ENCODE measurements at places on chromosomes 16 and 17.

GRCh38 chr16:14613991-14614390, 16.1 kb downstream of the PARN start:
- DNase-seq = no peak

DNA sequence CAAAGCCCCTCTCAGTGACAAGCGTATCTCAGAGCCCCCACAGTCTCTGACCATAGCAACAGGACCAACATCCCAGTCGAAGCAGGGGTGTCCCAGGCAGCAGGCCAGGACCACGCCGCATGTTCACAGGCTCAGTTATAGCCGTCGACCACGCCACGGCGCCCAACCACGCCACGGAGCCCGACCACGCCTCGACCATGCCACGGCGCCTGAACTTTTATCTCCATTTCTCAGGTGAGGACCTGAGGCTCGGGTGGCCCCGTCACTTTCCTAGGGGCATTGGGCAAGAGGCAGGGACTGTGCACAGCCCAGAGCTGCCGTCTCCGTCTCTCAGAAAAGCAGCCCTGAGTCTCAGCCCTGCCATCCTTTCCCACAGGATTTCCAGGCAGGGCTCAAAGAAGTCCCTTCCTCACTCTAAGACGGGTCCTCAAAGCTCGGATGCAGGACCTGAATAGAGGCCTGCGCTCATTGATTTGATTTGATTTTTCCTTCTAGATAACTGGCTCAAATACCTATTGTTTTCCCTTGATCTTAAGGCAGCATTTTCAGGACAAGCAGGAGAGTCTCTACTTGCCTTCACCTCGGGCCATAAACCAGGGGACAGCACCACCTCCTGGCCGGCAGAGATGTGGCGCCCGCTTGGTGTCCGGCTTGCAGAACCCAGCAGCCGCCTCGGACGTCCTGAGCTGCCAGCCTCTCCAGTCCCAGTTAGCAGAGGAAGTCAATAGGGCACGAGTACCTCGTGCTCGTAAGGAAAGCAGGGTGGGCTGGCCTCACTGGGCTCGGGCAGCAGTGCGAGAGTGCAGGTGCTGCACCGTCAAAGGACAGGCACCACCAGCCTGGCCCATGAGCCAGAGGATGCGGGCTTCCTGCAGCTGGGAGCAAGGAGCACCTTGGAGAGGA, 38.8 kb downstream of the C16orf95 start:
- peak; percentile 13 for DNase-seq

DNA sequence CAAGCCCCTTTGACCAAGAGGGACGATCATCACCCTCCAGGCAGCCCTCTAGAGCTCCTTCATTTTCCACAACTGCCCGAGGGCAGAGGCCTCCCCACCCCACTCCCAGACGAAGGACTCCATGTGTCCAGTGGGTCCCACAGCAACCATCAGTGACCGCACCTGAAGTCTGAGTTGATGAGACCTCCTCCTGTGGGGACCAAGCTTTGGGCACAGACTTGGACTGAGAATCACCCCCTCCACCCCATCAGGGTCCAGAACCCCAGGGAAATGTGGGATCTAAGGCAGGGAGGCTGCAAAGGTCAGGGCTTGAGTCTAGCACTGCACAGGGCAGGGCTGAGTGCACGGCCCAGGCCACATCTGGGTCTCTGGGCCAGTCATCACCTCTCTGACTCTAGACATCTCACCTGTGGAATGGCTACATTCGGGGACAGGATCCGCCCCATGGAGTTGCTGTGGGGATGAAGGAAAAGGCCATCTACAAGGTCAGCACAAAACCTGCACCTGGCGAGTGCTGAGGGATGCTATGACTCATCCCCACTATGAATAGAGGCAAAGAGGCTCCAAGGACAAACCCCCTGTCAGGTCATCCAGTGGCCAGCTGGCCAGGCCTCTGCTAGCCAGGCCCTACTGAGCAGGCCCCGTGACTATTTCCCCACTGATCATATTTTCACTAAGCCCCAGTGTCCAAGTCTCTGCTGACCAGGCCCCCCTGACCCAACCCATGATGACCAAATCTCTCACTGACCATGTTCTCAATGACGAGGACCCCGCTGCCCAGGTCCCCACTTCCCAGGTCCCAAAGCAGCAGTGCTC, 38.4 kb downstream of the TNFRSF13B start:
- DNase-seq = no peak

- no peak for DNase-seq
Observed at GRCh38 chr16:50144211-50144610, 8.9 kb upstream of the TENT4B start.

DNA sequence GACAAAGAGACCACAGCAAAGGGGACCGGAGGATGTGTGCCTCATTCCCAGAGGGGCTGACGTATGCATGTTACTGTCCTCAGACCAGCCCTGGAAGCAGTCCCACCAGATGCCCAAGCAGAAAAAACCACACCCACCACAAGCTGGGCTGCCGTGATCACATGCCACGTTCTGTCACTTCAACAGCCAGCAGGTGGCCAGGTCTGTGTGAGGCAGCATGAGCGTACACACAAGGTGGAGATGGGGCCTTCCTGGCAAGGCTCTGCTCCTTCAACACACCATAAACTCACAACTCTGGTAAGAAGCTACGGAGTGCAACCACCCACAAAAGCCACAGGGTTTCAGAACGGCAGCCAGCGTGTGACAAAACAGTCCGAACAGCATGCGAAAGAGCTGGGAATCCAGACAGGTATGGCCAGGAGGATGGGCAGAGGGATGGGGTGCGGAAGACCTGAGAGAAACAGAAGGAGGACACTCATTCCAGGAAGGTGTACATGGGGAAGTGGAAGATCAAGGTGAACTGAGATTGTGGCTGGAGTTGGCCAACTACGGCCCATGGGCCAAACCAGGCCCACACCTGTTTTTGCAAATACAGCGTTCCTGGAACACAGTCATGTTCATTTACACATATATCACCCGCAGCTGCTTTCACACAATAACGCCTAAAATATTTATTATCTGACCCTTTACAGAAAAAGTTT, 27.9 kb downstream of the MBTPS1 start:
- DNase-seq = peak; percentile 57

DNA sequence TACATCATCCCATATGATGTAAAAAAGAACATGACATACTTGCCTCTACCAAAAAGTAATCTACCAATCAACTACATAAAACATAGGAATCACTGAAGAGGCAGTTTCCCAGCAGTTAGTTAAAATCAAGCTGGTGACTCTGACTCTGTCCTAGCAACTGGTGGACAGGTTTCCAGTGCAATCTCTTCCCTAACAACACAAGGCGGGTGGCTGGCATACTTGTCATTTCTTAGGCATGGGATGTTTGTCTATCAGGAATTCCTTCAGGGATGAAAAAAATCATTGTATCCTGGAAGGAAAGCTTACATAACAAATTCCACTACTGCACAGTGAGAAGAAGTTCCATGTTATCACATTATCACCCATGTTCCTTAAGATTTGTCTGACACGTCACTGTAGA, 50.9 kb downstream of the HELZ start:
- no peak for DNase-seq

DNA sequence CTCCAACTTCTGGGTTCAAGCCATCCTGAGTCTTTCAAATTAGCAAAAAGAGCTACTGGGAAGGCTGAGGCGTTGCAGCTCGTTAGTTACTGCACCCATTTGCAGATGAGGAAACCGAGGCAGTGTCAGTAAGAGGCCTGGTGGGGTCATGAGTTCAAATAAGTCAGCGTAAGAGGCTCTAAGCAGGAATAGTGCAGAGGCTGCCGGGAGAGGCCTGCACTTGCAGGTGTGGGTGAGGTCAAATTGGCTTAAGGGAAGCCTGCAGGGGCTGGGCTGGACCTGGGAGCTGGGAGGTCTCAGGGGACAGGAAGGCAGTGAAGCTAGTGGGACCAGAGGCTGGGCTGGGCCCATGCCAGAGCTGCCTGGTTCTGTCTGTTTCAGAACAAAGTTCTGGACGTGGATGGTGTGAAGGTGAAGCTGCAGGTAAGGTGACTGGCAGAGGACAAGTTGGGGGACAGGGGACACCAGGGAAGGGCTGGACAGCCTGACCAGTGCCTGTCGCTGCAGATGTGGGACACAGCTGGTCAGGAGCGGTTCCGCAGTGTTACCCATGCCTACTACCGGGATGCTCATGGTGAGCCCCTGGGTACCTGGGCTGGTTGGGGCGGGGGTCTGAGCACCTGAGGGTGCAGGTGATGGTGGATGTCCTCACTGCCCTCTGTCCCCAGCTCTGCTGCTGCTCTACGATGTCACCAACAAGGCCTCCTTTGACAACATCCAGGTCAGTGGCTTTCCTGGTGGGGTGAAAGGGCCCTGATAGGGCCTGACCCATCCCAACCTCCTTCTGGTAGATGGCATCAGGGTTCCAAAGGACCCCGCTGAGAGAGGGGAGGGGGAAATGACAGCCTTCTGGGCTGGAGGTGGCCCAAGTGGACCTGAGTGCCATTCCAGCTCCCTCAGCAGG, 3.0 kb downstream of the RAB26 start:
- DNase-seq = no peak

DNA sequence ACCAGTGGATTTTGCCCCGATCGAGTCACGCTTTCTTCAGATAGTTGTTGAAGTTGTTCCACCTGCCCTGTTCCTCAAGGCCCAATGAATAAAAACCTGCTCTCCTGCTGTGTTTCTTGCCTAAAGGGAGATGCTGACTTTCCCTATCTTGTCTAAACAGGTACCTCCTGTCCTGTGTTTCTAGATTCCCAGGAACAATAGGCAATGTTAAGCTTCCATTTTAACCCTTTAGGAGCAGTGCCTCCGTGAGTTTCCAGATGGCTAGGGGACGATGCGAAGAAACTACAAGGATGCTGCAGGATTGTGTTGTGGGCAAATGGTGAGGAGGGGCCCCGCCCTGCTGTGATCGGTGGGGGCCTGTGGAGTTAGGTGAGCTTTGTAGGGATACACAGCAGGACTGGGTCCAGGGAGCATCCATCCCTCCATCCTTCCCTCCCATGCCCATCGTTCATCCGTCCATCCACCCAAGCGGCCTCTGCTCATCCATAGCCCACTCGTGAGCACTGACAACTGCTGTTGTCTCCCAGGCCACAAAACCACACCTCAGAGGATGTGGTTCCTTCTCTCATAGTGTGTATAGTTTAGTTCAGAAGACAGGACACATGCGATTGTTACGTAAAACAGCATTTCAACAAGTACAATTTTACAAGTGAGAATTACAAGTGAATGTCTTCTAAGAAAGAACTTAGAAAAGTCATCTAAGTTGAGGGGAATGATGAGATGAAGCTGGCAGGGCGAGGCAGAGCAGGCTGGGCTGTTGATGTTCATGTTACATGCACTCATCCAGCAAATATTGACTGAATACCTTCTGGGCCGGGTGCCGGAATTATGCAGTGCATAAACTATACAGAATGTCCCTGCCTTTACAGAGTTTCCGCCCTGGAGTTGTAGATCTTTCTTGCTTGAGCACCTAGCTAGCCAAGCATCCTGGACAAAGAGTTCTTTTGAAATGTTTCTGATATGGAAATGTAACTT, 5.2 kb downstream of the ARSG start:
- DNase-seq = peak; percentile 85

GRCh38 chr16:2280981-2281542, 13.1 kb upstream of the RNPS1 start:
- DNase-seq = no peak

GRCh38 chr16:84194470-84195200, 3.7 kb downstream of the ADAD2 start:
- DNase-seq = peak; percentile 17

GRCh38 chr16:17572145-17572544, 101.4 kb upstream of the XYLT1 start:
- DNase-seq = no peak

GRCh38 chr16:81457326-81458133, 12.9 kb downstream of the CMIP start:
- DNase-seq = no peak

- DNase-seq = no peak
Observed at GRCh38 chr17:73226556-73227172, 33.8 kb downstream of the COG1 start.

GRCh38 chr16:2361129-2361528, 20.6 kb upstream of the ABCA3 start:
- DNase-seq = no peak

GRCh38 chr17:64411999-64412771, 21.5 kb upstream of the PECAM1 start:
- DNase-seq = no peak

DNA sequence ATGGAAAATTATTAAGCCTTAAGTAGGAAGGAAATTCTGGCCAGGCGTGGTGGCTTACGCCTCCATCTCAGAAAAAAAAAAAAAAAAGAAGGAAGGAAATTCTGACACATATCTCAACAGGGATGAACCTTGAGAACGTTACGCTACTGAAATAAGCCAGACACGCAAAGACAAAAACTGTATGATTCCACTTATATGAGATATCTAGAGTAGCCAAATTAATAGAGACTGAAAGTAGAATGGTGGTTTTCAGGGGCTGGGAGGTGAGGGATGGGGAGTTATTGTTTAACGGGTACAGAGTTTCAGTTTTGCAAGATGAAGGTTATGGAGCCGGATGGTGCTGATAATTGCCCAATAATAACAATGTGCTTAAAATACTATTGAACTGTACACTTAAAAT, 16.2 kb upstream of the HNF1B start:
- no peak for DNase-seq

GRCh38 chr16:15775209-15775608, 81.6 kb downstream of the MYH11 start:
- DNase-seq = no peak

- DNase-seq = no peak
Observed at GRCh38 chr17:1461198-1461944, 5.3 kb upstream of the CRK start.

DNA sequence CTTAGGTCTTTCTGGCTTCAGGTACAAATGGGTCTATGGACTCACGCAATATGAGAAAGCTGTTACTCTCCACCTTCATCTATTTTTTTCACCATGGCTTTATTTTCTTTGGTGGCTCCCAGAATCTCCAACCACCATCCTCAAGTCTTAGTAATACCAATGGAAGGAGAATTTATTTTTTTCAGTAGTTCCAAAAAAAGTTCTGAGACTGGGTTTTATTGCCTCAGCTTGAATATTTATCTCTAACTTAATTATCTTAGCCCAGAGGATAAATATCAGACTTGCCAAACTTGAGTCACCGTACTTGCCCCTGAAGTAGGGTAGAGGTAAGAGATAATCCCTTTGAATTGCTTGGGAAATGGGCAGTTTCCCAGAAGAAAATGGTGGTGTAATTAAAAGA, 23.2 kb upstream of the CACNG3 start:
- no peak for DNase-seq

DNA sequence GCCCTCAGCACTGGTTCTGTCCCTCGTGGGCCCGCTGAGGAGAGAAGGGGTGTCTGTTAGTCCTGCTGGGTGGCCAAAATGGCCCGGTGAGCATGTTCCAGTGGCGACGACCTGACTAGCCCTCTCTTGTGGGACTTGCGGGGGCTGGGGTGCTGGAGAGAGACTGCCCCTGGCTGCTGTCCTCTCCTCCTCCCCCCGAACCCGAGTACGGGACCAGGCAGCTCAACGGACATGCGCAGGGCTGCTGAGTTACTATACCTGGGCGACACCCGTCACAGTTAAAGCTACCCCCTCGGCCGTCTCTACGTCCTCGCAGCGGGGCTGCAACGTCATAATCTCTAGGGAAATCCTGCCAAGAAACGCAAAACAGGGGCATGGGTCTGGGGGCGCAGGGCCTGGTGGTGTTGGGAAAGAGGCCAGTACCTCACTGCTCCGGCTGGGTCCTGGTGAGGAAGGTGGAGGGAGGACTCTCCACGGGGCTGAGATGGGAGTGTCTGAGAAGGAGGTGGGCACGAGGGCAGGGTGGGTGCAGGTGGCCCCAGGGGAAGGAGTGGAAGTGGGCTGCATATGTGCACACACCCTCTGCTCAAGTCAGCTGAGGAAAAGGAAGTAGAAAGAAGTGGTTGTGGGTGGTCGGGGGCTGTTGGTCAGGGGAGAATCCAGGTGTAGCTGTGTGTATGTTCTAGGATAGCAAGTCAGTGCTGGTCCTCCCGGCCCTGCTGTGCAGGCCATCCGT, 13.4 kb downstream of the FLOT2 start:
- DNase-seq = no peak

GRCh38 chr16:10026593-10026992, 155.6 kb downstream of the GRIN2A start:
- DNase-seq = no peak
